Psoas muscle (tissue), 8 donors: ENCODE measurements at places on chromosomes 1 and 21. TPM values are rescaled to one million over a fixed set of nuclear protein-coding genes. Genes with fewer than 3 reads are reported as not detected.

WNT3A gene
- not detected for total RNA-seq

- no peaks in the 10 kb centered on the region for H3K27me3 ChIP-seq
- H3K27ac ChIP-seq, result no peak overlapping the region
- H3K36me3 ChIP-seq, result peaks cover 17% of the 10 kb centered on the region
- no peak for DNase-seq
Measured at GRCh38 chr1:109243221-109243620, 6.1 kb upstream of the CELSR2 start.

MATN1 gene
- not detected for total RNA-seq

GBP4 gene
- total RNA-seq, result 9.7 TPM

DNA sequence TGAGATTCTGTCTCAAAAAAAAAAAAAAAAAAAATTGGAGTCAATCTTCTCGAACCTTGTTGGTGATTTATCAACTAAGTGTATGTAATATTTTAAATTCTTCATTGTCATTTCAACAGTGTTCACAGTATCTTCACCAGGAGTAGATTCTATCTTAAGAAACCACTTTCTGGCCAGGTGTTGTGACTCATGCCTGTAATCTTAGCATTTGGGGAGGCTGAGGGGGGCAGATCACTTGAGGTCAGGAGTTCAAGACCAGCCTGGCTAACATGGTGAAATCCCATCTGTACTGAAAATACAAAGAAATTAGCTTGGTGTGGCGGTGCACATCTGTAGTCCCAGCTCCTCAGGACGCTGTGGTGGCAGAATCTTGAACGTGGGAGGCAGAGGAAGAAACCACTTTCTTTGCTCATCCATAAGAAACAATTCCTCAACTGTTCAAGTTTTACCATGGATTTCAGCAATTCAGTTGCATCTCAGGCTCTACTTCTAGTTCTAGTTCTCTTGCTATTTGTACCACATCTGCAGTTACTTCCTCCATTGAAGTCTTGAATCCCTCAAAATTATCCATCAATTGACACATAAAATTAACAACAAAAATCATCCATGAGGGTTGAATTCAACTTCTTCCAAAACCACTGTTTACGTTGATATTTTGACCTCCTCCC is 30.4 kb upstream of the EYA3 start:
- H3K4me1 ChIP-seq, result no peaks in the 10 kb centered on the region
- no peak for DNase-seq
- H3K27me3 ChIP-seq, result no peaks in the 10 kb centered on the region
- H3K27ac ChIP-seq, result no peak overlapping the region

DNA sequence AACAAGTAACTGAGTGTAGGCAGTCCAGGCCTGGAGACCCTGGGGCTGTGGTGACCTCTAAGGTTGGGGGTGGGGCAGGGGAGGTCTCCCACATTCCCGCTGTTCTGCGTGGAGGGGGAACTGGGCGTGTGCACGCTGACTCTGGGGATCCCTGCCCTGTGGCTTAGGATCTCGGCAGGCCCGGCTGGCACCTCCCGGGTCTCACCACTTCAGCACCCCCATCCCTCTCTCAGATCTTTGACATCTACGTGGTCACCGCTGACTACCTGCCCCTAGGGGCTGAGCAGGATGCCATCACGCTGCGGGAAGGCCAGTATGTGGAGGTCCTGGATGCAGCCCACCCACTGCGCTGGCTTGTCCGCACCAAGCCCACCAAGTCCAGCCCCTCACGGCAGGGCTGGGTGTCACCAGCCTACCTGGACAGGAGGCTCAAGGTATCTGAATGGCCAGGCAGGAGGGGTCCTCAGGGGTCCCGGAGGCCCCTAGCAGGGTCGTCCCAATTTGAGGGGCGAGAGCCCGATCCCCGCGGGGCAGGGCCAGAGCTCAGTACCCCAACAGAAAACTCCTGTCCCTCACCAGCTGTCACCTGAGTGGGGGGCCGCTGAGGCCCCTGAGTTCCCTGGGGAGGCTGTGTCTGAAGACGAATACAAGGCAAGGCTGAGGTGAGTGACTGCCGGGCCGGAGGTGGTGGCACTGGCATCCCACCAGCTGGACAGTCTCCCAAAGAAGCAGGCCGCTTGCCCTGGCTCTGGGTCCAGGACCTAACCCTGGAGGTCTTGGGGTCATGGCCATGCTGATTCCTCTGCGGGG is 68.7 kb downstream of the TRIM11 start:
- H3K27ac ChIP-seq, result peak overlapping the region; percentile 9
- H3K4me3 ChIP-seq, result no peak overlapping the region
- DNase-seq, result peak; percentile 63
- peaks cover 4% of the 10 kb centered on the region for H3K4me1 ChIP-seq
- H3K36me3 ChIP-seq, result peaks cover 8% of the 10 kb centered on the region

GRCh38 chr1:115826628-115827027 is 14.3 kb downstream of the NHLH2 start:
- H3K27ac ChIP-seq, result no peak overlapping the region
- no peak overlapping the region for H3K4me3 ChIP-seq
- no peak for DNase-seq
- H3K27me3 ChIP-seq, result peaks cover 38% of the 10 kb centered on the region
- peaks cover 4% of the 10 kb centered on the region for H3K4me1 ChIP-seq

DNA sequence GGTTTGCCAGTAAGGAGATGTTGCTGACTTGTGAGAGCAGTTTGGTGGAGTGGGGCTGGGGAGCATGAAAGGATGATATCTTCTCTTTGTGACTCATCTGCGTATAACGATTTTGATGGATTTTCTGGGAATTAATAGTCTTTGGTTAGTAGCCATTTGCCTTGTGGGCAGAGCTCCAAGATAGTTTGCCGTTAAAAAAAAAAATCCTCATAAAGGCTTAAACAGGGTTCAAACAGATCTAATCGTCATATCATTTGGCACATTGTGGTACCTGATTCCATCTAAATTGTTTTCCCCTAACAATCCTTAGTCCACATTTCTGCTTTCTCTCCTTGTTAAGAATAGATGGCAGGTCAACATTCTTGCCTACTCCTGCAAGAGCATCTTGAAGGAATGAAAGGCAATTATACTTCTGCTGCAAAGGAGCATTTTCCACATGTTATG is 168.0 kb downstream of the PPP1R12B start:
- no peaks in the 10 kb centered on the region for H3K27me3 ChIP-seq
- no peak for DNase-seq
- H3K36me3 ChIP-seq, result no peaks in the 10 kb centered on the region
- no peak overlapping the region for H3K4me3 ChIP-seq
- H3K4me1 ChIP-seq, result peaks cover 36% of the 10 kb centered on the region

FCRL5 gene
- total RNA-seq, result 0.46 TPM

LCE1E gene
- not detected for total RNA-seq

- H3K4me1 ChIP-seq, result no peaks in the 10 kb centered on the region
- no peak for DNase-seq
- H3K27ac ChIP-seq, result no peak overlapping the region
- no peak overlapping the region for H3K4me3 ChIP-seq
Measured at GRCh38 chr21:18725653-18726052, 322.1 kb upstream of the TMPRSS15 start.

- DNase-seq, result no peak
- H3K27ac ChIP-seq, result no peak overlapping the region
- no peak overlapping the region for H3K4me3 ChIP-seq
- H3K27me3 ChIP-seq, result no peaks in the 10 kb centered on the region
- no peaks in the 10 kb centered on the region for H3K4me1 ChIP-seq
Measured at GRCh38 chr1:246483569-246483933, 23.5 kb downstream of the SMYD3 start.

GRCh38 chr21:33334824-33335223 is 10.1 kb downstream of the IFNAR1 start:
- no peaks in the 10 kb centered on the region for H3K4me1 ChIP-seq
- H3K27me3 ChIP-seq, result no peaks in the 10 kb centered on the region
- DNase-seq, result no peak
- H3K36me3 ChIP-seq, result no peaks in the 10 kb centered on the region
- no peak overlapping the region for H3K4me3 ChIP-seq
- no peak overlapping the region for H3K27ac ChIP-seq

ABCG1 gene
- total RNA-seq, result 35.8 TPM

DNA sequence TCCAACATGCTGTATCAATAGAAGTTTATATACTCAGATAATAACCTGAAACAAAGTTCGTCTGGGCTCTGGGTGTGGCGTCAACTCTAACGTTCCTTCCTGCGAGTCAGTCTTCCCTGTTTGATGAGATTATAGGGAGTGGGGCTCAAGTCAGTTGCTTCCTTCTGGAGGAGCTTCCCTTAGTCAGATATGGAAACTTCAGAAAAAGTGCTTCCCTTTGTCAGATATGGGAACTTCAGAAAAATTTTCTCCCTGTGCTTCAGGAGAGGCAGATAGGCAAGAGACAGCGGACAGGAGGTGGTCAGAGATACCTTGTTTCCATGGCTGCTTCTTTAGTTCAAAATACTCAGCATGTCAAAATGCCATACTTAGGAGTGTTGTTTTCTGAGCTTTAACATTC is 51.1 kb upstream of the PRDX6 start:
- no peak for DNase-seq
- no peak overlapping the region for H3K4me3 ChIP-seq
- no peaks in the 10 kb centered on the region for H3K36me3 ChIP-seq
- H3K27me3 ChIP-seq, result no peaks in the 10 kb centered on the region
- no peak overlapping the region for H3K27ac ChIP-seq
- H3K4me1 ChIP-seq, result peaks cover 18% of the 10 kb centered on the region

DNA sequence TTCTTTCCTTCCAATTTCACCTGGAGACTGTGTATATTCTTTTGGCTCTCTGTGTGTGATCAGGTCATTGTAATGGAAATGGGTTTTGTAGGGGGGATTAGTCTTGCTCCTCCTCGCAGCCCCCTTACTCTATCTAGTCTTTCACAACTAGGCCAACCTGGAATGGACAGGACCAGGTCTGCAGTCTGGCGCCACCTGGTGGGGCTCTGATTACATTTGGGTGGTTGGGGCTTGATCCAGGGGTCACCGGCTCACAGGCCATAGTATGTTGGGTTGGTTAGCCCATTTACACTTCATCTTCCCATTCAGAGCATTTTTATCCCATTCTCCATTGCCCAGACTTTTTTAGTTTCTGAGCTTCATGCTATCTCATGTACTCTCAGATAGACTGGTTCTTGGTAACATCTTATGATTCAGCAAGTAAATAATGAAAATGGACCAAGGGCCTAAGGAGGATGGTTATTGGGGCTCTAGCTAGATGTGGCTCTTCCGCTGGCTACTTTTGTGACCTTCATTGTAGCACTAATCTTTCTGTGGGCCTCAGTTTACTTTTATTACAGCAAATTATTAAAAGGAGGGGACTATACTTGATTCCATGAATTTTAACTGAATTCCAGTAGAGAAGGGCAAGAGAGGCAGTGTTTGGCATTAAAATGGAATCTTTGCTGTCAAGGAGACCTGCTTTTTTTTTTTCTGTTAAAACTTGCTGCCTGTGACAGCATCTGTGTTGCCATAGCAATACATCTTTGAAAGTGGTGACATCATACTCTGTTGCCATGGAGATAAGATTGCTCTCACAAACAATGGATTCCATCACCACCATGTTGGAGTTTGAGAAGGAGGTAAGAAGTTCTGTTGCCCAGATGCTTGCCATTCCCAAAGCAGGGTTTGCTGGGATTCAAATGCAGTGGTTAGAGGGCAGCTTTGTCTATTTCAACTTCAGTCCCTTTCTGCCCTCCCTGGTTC is 150.1 kb downstream of the PLXNA2 start:
- H3K4me1 ChIP-seq, result peaks cover 13% of the 10 kb centered on the region
- peak; percentile 72 for DNase-seq
- H3K27me3 ChIP-seq, result no peaks in the 10 kb centered on the region
- peaks cover 61% of the 10 kb centered on the region for H3K36me3 ChIP-seq
- no peak overlapping the region for H3K27ac ChIP-seq
- no peak overlapping the region for H3K4me3 ChIP-seq

- H3K36me3 ChIP-seq, result peaks cover 16% of the 10 kb centered on the region
- no peaks in the 10 kb centered on the region for H3K27me3 ChIP-seq
- no peak for DNase-seq
- no peak overlapping the region for H3K27ac ChIP-seq
- no peak overlapping the region for H3K4me3 ChIP-seq
Measured at GRCh38 chr1:164830628-164831027, 271.6 kb downstream of the PBX1 start.

CADM3 gene
- 2.2 TPM for total RNA-seq

DNA sequence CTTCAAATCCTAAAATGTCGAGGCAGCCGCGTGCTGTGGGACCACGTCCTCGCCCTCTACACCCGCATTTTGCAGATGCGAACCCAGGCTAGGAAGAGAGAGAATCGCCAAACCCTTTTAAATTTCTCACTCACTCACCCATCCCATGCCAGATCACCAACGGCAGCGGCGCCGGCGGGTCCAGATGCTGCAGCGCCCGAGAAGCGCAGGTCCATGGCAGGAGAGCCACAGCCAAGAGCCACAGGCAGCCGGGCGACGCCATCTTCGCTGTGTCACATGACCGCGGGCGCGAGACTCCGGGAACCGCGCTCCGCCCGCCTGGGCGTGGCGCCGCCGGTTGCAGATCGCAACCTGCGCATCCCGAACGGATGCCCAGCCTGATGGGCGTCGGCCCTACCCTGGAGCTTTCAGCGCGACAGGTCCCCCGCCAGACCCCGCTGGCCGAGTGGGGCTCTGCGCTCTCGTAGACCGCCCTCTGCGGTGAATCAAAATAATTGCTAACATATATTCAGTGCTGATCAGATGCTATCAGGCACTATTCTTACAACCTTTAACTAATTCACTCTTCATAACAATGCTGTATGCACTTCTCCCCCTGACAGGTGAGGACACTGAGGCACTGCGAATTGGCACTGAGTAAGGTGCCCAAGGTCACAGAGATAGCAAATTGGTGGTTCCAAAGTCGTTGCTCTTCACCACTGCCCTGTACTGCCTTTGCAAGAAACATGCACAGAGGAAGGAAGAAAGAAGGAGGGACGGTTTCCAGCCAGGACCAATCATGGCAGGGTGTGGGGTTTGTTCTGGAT is at the start of gene PPT1:
Gene PPT1, minus strand, starts transcription at position 276 of the 806 bp plus-strand sequence. Its CDS starts 14 bp downstream, at position 262.
- H3K36me3 ChIP-seq, result no peaks in the 10 kb centered on the region
- H3K27ac ChIP-seq, result peak within 1 kb of the TSS; percentile 71
- peak; percentile 79 for DNase-seq
- H3K4me1 ChIP-seq, result peaks cover 12% of the 10 kb centered on the region

GRCh38 chr1:184553845-184554244 is 167.0 kb downstream of the C1orf21 start:
- H3K27me3 ChIP-seq, result no peaks in the 10 kb centered on the region
- no peak overlapping the region for H3K4me3 ChIP-seq
- H3K27ac ChIP-seq, result peak overlapping the region; percentile 93
- H3K36me3 ChIP-seq, result no peaks in the 10 kb centered on the region

GRCh38 chr1:52192436-52192835 is 50.5 kb downstream of the ZFYVE9 start:
- H3K4me3 ChIP-seq, result no peak overlapping the region
- DNase-seq, result no peak
- H3K27me3 ChIP-seq, result no peaks in the 10 kb centered on the region
- H3K36me3 ChIP-seq, result no peaks in the 10 kb centered on the region

DNA sequence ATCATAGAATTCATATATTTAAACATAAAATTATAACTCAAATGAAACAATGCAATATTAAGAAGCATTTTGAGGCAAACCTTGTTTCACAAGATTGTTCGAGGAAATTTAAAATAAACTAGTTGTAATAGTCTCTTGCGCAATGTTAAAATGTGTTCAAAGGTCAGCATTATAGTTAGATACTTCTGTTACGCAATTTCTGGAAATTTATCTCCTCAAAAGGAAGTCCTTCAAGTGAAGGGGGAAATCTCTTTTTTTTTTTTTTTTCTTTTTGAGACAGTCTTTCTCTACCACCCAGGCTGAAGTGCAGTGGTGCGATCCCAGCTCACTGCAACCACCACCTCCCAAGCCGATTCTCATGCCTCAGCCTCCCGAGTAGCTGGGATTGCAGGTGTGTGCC is 52.1 kb downstream of the FMO4 start:
- H3K27ac ChIP-seq, result no peak overlapping the region
- H3K4me1 ChIP-seq, result no peaks in the 10 kb centered on the region
- H3K4me3 ChIP-seq, result no peak overlapping the region
- no peaks in the 10 kb centered on the region for H3K36me3 ChIP-seq
- no peak for DNase-seq
